ENCODE measurements at places on chromosomes 4 and X.

DNA sequence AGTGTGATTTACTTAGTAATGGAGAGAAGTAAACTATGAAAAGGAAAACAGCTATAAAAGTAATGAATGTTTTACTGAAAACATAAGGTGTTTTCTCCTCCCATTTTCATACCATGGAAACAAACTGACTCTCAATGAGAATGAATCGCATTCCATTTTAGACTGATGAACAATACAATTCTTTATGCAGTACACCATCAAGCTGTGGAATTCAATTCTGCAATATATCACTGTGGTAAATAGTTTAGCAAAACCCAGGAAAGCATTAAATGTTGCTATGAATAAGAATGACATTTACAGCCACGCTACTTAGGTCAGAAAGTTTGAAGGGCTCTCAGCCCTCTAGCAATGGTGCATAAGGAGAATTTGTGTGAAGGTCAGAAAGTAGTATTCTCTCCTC lies 7.4 kb downstream of the DCAF8L2 start:
- DNase-seq = no peak

DNA sequence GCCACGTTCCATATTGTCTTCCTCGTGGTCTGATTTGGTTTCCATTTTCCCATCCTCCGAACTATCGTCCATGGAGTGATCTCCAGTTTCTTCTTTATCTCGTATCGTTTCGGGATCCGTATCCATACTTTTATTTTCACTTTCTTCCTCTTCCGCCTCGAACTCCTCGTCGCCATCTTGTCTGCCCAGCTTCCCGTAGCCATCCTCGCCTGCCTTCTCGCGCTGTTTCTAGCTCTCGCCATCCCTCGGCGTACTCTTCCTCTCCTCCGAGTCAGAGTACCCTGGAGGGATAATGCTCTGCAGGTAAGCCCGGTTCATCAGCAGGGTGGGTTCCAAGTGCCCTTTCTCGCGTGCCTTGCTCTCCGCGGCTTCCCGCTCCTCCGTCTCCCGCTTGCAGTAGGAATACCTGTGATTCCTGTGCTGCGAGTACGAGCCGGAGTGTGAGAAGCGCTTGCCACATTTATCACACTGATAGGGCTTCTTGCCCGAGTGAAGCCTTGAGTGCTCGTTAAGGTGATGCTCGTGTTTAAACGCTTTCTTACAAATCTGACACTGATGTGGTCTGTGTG lies 134.5 kb upstream of the TAPT1 start:
- DNase-seq = no peak

DNA sequence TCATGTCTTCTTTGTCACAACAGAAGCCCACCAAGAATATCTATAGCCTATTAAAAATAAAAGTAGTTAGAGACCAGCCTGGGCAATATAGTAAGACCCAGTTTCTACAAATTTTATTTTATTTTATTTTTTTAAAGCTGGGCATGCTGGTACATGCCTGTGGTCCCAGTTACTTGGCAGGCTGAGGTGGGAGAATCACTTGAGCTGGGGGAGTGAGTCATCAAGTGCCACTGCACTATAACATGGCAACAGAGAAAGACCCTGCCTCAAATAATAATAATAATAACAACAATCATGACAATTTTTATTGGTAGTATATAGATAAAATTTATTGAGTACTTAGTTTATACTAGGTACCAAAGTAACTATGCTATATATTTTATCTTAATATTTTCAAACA lies 93.0 kb upstream of the NPFFR2 start:
- DNase-seq = no peak

DNA sequence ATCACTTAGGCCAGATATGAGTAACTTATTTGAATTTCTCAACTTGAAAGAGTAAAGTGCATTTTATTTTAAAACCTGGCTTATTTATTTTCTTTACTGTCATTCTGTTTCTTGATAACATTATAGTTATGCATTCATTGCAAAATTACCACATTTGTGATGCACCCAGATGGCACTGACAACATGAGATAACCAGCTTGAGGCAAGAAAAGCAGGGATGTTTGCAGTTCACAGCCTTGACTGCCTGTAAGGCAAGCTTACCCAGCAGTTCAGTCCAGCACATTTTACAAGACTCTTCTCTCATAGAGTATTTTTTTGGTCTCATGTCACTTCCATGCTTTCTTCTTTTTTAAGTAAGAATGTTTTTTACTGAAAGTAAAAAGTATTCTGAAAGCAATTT lies 25.3 kb upstream of the EPGN start:
- no peak for DNase-seq

DNA sequence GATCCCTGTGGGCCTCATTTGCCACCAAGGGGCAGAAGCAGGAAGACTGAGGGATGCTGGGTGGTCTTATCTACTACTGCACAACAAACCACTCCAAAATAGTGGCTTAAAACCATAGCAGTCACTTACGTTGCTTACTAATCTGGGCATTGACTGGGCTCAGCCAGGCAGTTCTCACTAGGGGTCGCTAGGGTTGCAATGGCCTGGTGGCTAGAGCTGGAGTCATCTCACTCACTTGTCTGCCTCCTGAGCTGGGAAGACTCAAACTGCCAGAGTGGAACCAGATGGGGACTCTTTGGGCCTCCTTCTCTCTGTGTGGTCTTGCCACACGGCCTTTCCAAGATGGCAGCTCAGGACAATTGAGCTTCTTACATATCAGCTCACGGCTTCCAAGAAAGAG lies 216.3 kb upstream of the BCOR start:
- DNase-seq = no peak

GRCh38 chrX:97397371-97397770 lies 513.7 kb downstream of the RPA4 start:
- no peak for DNase-seq
